ENCODE measurements at places on chromosomes 13 and 19.

DNA sequence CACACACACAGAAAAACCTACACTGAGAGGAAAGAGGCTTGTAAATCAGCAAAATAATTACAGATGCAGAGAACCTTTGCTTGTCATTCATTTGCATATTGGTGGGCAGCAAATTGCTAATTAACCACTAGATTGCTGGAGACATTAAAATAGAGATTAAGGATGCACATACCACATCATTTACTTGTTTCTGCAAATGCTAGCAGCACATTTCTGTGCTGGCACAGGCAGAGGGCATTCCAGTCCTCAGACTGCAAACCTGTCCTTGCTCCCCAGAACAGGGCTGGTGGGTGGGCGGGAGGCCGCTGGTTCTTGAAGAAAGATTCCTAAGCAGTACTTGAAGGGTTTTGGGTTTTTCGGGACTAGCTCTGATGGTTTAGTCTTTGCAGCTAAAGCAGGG lies 941 bp upstream of the SIAH3 start:
- no peak for DNase-seq

DNA sequence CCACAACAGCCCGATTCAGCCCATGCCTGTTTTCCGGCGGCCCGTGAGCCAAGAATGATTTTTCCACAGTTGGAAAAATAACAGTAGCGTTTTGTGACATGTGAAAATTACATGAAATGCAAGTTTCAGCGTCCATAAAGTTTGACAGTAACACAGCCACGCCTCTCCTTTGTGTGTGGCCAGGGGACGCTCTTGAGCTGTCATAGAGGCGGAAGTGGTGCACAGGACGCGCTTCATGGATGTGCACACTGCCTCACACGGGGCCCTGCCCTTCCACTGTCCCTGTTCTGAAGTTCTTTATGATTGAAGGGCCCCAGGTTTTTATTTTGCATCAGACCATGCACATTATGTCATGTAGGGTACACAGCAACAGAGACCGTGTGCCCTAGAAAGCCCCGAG lies 12.4 kb upstream of the ELAVL1 start:
- DNase-seq: no peak

DNA sequence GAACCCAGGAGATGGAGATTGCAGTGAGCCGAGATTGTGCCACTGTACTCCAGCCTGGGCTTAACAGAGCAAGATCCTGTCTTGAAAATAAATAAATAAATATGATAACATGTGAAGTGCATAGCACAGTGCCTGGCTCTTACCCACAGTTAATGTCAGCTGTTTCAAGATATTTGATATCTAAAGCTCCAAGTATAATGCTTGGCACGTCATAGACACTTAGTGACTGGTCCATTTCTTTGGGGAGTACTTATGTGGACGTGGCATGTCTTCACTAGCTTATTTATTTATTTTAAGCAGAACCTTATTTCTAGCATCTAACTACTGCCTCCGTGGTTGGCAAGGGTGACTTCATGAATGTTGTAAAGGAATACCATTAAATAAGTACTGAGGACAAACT lies 18.8 kb downstream of the GARRE1 start:
- no peak for DNase-seq

DNA sequence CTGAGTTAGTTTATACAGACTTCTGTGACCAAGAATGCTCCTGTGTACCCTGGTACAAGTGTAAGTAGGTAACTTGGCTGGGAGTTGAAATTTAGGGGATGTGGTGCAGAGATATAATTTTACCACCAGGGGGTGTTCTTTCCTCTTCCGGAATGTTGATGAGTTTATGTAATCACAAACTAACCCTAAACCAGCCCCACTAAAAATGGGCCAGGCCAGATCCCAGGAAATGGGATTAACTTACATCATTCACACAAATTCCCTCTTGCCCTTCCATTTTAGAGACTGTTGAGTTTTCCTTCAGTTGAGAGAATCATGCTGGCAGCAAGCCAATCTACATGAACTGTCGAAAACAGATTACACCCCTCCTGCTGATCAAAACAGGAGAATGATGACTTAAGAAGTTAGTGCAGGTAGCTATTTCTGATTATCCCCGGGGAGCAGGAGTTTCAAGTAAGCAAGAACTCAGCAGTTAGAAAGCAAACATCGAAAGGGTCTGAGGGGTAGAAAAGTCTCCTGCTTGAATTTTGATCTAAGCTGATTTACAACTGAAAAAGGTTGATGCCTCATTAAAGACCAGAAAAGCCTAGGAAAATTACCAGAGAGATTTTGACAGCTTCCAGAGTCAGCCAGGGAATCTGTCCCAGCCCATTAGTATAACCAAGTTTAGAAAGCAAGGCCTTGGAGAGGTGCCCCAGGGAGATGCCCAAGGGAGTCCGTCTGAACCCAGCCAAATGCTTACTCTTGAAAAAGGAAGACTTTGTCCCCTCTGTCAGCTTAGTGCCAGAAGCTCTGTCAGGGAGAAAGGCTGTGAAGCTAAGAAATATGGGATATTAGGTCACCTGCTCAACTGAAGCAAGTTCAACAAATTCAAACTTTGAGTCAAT lies 32.3 kb upstream of the MED4 start:
- DNase-seq: no peak

GRCh38 chr13:45925151-45925550 lies 73.6 kb upstream of the SIAH3 start:
- no peak for DNase-seq

Measured in NCI-H774 (cell line).